CD4-positive, alpha-beta T cell treated with Interleukin-21 for 1 hour (primary cell): ENCODE measurements at places on chromosomes 1 and 21.

GRCh38 chr1:61581251-61581650, 143.7 kb downstream of the TM2D1 start:
- no peak for DNase-seq

GRCh38 chr1:207968521-207969009, 57.6 kb upstream of the CD34 start:
- DNase-seq: no peak

DNA sequence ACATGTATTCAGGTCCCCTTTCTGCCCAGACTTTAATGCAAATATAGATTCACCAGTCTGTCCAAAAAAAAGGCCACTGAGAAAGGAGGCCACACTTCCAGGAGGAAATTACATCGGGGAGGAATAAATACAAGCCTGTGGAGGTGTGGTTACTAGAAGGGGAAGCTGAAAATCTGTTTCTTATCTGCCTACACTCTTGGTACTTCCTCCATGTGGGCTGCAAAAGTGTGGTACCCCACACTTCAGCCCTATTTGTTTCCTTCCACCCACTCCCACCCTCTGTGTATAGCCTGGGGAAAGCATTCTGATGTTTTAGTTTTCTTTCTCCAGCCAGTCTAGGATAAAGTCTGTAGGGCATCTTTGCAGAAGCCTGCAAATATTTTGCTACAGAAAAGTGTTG, 38.4 kb downstream of the UTP25 start:
- DNase-seq: no peak

- DNase-seq: no peak
Measured at GRCh38 chr1:212605441-212606394, 2.8 kb upstream of the ATF3 start.

GRCh38 chr1:64616039-64616438, 128.8 kb upstream of the RAVER2 start:
- DNase-seq: no peak

GRCh38 chr1:209250861-209251636, 332.5 kb upstream of the CAMK1G start:
- no peak for DNase-seq

DNA sequence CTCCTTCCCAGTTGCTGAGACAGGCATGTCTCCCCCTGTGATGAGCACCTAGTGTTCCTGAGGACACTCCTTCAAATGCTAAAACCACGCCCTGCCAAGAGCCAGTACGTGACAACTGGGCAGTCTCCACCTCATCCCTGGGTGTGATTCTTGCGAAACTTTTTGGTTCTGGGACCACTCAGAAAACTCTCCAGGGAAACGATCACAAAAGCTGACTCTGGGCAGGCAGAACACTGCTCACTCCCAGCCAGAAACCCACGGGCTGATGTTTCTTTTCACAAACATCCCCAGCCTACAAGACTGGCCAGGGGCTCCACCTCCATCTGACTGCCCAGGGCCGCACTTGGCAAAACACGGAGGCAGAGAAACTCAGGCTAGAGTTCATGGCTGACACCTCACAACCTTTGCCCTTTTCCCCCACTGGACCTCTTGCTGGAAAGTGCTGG, 24.4 kb downstream of the DHRS3 start:
- no peak for DNase-seq

DNA sequence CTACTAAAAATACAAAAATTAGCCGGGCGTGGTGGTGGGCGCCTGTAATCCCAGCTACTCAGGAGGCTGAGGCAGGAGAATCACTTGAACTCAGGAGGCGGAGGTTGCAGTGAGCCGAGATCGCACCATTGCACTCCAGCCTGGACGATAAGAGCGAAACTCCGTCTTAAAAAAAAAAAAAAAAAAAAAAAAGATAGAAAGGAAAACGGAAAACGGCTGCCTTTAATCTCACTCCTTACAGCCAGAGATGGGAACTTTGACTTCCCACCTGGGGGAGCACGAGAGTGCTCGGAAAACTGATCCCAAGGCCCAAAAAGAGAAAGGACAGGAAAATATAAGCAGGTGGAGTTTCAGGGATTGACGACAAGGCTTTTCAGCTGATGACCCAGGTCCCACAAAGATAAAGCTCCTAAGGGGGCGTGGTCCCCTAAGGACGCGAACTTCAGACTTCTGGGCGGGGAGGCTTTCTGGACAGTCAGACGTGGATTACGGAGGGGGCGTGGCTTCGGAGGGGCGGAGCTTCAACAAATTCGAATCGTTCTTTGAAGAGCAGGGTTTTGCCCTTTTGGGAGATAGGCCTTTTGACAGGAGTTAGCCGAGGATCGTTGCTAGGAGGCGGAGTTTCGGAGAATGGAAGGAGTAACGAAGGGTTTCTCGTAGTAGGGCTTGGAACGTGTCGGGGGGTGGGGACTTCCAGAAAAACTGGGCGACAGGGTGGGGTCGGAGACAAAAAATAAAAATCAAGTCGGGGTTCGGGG, 958 bp upstream of the CKS1B start:
- DNase-seq: peak; percentile 94

- DNase-seq: peak; percentile 56
Measured at GRCh38 chr1:15584489-15585363, at the start of gene AGMAT. Gene AGMAT, minus strand, starts transcription at chr1:15585051. Its CDS starts 84 bp downstream, at chr1:15584967.

- DNase-seq: no peak
Measured at GRCh38 chr1:189530162-189530561, 947.5 kb downstream of the BRINP3 start.

- no peak for DNase-seq
Measured at GRCh38 chr1:194300340-194300739, 1113.9 kb upstream of the B3GALT2 start.

DNA sequence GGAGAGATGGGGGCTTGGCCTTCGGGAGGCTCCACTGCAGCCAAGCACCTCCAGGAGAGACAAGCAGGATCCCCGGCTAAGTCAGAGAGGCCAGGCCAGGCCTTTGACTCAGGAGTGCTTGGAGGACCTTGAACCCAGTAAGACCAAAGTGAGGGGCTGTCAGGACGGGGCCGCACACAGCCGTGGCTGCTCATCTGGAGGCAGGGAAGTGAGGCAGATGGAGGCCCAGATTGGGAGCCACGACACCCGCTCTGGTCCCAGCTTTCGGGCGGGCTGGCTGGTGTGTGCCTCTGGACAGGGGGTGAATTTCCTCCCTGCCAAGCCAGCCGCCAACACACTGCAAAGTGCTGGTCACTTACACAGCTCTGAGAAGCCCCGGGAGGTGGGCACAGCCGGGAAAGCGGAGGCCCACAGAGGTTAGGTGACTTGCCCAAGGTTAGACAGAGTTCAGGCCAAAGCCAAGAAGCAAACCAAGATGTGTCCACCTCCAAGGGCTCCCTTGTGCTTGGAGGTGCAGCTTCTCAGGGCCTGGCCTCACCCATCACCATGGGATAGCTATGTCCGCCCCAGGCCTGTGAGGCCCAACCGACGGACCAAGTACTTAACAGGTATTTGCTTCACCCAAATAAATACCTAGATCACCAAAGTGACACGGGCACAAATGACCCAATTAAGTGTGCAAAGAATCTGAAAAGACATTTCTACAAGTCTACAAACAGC, 58.3 kb downstream of the CHD5 start:
- no peak for DNase-seq
